ENCODE measurements at places on chromosomes 7 and 10.

DNA sequence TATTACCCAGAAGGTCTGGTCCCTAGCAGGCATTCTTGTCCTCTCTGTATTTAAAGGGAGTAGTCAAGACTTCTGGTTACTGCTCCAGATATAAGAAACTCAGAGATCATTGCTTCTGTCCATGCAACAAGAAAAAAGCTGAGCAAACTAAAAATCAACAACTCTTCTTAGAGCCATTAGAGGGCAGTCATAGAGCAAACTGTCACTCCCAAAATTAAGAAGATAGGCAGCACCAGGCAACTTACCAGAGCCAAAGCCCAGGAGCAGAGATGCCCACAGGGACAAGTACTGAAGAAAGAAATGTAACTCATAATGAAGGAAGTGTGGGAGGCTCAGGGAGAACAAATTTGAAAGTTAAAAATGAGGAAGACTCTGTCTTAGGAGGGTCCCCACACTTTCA, 472.9 kb upstream of the COBL start:
- no peak for DNase-seq

DNA sequence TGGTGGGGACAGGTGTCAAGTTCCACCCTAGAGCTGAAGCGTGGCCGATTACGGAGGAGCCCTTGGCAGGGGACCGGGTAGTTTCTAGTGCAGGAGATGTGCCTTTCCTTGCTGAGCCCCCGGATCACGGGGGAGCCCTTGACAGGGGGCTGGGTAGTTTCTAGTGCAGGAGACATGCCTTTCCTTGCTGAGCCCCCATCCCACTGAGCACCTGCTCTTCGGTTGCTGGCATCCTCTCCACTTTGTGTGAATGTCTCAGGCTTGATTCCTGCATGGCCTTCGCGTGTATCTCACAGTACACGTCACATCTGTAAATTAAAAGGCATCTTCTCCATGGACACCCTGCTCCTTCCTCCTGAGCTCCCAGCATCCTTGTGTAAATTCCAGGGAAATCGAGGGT, 263.5 kb downstream of the ADARB2 start:
- no peak for DNase-seq

- no peak for DNase-seq
Observed at GRCh38 chr7:7653593-7654187, 13.1 kb downstream of the UMAD1 start.

GRCh38 chr10:30842185-30842584, 189.5 kb downstream of the ZNF438 start:
- DNase-seq: no peak

DNA sequence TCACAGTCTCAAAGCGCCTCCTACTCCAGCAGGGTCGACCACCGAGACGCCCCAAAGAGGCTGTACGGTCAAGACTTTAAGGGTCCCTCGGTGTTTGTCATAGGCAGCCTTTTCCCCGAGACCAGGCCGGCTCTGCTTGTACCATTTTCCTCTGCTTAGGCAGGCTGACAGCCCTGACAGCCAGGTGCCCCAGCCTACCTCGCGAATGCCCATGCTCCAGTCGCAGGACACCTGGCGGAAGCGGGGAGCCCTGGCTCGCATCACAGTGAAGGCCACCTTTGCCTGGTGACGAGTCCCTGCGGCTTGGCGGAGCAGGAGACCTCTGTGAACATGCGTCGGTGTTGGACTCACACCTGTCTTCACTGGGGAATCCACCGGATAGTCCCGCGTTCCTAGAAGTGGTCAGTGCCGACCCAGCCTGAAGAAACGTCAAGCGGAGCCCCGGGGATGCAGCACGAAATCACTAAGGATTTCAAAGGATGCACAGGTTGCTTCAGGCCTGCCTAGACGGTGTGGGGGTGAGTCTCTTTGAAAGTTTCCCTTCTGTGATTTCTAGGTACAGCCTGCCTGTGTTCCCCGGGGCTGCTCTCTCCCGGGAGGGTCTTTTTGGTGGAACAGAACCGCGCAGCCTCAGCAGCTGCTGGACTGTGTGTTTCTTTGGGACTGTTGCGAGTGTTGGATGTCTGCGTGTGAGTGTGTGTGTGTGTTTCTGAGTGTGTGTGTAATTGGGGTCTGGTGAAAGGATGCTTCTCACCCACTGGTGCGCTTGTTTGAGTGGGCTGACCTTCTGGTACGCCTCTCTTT, 30.5 kb upstream of the ZNF273 start:
- DNase-seq: no peak

- no peak for DNase-seq
Observed at GRCh38 chr10:50527442-50528043, 96.2 kb downstream of the SGMS1 start.

GRCh38 chr7:115906731-115907130, 123.8 kb downstream of the TFEC start:
- DNase-seq: no peak

DNA sequence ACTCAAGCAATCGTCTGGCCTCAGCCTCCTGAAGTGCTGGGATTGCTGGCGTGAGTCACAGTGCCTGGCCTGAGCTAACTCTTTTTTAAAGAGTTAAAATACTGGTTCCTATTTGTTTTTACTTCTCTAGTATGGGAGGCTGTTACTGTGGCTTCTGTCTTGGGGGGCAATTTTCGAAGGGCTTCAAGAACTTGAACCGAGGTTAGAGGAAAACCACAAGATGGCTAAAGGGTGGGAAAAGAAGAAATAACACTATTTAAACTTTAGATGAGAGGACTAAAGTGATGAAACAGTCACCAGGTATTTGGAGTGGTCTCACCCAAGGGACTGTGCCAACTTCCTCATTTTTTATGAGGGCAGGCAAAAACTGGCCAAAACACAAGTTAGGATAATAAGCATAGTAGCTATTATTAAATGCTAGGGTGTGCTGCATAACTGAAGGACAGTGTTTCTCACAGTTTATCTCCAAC, 17.8 kb downstream of the MET start:
- no peak for DNase-seq

DNA sequence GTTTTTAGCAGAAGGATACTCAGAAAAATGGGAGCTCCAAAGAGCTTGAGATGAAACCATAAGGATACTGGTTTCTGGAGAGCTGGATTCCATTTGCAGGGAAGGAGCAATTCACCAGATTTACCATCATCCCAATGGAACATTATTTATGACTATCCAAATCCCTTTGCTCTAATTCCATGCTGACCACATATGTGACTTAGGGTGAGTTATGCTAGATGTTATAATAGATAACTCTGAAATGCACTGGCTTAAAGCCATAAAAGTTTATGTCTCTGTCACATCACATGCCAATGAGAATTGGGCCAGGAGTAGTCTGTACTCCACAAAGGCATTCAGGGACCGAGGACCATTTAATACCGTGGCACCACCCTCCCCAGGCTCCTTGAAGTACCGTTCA, 185.2 kb downstream of the SKIDA1 start:
- no peak for DNase-seq

DNA sequence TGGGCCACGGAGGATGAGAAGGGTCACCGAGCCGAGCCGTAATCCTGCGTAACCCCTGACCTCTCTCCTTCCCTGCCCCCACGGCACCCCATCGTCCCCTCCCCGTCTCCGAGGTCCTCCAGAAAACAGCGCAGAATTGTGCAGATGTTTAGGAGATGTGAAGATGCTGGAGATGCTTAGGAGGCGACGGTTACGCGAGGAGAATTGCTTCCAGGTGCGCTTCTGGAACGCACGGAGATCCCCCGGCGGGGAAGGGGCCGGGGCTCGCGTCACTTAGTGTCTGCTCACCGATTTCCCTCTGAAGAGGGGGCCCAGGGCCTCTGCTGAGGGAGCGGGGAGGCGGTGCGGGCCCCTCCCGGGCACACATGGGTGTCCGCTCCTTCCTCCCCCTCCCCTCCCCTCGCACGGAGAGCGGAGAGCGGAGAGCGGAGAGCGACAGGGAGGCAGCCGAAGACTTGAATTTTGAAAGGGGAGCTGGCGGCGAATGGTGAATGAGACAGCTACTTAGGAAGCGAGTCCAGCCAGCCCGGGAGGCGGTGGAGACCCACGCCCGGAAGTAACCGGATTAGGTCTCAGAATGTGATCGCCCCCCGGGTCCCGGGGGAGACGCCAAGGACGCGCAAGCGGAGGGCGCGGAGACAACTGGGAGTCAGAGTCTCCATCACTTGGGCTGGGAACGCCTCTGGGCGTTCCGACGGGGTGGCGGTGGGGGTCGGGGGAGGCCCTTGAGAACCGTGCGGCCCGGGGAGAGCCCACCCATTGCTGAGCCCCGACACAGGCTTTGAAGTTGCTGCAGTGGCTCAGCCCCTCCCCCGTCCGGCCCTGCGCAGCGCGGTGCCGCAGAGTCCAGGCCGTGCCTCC, 8.7 kb upstream of the EN2 start:
- DNase-seq: no peak

DNA sequence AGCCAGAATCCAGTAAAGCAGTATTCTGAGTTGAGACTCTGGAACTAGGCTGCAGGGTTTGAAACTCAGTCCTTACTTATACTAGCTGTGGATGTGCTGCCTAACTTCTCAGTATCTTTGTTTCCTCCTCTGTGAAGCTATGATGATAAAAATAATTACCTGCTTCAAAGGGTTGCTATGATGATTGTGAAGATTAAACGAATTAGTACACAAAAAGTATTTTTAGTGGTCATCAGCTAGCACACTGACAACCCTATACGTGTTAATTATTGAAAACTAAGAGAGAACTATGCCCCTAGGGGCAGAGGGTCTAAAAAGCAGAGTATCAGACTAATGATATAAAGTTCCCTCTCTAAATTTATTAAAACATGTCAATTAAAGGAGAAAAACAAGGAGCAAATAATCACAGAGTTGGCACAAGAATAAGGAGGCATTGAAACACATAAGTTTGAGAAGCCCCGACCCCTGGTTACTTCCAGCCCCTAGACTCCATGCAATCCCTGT, 34.4 kb upstream of the ADD3 start:
- DNase-seq: no peak

DNA sequence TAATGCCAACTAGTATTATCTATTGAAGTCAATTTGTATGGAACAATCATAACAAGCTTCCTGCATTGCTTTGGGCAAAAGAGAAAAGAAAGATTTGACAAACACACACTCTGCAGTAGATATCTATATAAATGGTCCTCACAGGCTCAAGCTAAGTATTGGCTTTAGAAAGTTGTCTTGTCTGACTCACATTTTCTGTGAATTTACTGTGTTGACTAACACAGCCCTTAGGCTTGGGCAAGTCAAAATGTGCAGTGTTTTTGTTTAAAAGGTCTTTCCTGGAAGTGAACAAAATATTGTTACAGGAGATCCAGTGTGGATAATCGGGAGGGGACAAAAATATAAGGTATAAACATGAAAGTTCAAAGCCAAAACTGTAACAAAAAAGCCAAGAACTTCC, 194.4 kb downstream of the RELN start:
- DNase-seq: no peak

GRCh38 chr10:70885481-70885880, 2.9 kb downstream of the PCBD1 start:
- DNase-seq: no peak

- no peak for DNase-seq
Observed at GRCh38 chr7:104818961-104819880, 194.8 kb upstream of the KMT2E start.

DNA sequence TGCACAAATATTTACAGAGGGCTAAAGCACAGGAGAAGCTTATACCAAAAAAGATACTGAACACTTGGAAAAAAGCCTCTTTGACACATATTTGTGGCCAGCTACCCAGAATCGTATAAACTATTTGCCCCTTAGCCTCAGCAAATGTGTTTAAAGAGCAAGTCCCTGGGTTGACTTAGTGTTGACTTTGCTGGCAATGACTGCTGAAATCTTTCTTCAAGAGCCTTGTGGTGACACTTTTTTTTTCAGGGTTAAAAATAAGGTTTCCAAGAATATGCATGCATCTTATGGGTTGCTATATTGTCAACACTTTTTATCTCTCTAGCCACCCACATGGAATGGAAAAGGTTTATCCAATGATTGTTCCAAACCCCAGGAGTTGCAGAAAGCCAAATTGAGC, 14.9 kb upstream of the PLEKHS1 start:
- no peak for DNase-seq

DNA sequence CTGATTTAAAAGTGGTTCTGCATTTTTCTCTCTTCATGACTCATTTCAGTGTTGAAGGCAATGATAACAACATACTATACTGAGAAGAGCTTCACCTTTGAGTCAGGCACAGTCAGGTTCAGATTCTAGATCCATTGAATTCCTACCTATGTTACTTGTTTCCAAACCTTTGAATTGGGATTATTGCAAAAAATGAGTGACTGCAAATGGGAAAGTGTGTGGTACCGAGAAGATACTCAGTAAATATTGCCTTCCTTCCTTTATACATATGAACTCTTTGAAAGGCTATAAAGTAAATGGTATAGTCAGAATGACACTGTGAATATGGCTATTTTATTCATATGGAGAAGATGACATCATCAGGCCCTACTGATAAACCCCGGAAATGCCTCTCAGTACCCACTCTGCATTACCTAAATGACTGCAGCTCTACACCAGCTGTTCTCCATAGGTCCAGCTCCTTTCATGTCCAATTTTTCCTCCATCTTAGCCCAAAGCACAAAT, 66.7 kb upstream of the FGL2 start:
- no peak for DNase-seq

DNA sequence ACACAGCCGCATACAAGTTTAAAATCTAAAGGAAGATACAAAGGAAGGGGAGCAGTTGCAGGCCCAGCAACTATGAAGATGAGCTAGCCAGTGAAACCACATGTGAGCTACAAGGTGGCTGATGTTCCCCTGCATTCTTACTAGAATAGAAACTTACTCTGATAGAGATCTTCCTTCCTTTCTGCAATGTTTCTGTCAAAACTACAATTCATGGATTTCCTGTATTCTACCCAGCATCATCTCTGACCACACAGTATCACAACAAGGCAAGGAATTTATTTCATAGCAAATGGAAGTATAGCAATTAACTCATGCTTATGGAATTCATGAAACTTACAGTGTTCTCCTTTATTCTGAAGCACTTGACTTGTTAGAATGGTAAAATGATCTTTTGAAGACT, 68.7 kb upstream of the AASS start:
- no peak for DNase-seq

DNA sequence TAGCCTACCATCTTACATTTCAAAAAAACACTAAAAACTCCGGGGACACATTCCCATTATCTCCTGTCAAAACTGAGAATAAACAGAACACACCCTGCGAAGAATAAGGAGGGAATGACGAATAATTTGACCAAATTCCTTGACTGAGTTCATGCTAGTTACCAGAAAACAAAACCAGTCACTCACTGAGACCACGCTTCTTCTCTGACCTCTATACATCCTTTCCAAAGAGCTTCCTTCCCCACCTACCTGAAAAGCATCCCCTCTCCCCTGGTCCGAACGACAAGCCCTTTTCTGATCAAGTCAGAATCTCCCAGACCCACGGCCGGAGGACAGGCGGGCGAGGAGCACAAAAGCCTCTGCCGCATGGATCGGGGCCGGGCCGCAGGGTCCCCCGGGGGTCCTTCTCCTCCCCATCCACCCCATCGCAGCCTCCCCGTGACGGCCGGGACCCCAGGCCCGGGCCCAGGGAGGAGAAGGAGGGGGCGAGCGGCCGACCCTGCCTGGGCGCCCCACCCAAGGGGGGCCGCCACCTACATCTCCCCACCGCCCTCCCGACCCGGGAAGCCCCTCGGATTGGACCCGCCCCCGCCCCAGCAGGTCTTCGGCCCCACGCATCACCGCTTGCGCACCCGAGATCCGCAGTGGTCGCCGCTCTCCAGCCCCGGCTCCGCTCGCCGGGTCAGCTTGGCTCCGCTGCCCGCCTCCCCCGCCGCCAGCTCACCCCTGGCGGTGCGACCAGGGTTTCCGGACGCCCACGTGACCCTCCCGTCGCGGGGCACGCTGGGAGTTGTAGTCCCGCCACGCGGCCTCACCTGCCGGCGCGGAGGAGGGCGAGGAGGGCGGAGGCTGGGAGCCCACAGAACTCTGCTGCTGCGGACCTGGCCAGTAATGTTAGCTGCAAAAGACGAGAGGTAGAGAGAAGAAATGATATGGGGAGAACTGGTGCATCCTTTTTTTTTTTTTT, at the start of gene SLC37A3:
Gene SLC37A3, minus strand, starts transcription at position 747 of the 967 bp plus-strand sequence. CDS start 16,004 bp downstream, outside the sequence.
- peak; percentile 76 for DNase-seq

Data from gastrocnemius medialis (tissue), 4 donors.